ENCODE measurements at places on chromosomes 7 and 10.

DNA sequence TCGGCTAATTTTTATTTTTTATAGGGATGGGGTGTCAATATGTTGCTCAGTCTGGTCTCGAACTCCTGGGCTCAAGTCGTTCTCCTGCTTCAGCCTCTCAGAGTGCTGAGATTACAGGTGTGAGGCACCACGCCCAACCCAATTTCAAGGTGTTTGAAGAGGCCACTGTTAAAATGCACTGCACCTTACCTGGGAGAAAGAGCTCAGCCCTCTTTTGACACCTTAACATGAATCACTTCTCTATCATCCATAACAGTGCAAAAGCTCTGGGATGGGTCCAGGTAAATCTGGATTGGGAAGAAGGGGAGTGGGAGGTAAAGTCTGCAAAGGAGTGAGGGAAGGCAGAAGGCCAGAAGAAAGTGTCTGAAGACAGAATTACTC, 557 bp upstream of the ZNF282 start:
- no peak for DNase-seq

- no peak for DNase-seq
Observed at GRCh38 chr7:137304624-137305235, 38.8 kb downstream of the PTN start.

GRCh38 chr7:30557245-30557644, 37.4 kb upstream of the GARS1 start:
- DNase-seq: no peak

DNA sequence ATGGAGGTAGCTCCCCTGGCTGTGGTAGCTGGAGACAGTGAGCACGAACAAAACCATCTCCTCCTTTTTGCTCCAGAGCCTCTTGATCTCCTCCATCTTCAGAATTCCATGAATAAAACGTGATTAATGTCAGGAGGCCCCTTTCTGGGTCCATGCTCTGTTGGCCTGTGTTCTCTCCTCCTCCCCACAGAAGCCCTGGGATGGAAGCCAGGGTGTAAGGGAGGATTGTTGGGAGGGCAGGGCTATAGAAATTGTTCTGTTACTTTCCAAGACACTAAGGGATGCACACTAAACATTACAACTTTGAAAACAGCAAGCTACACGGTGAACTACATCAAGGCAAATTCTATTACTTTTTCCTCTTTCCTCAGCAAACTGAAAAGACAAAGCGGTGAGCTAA, 96.3 kb downstream of the RNF216 start:
- no peak for DNase-seq

DNA sequence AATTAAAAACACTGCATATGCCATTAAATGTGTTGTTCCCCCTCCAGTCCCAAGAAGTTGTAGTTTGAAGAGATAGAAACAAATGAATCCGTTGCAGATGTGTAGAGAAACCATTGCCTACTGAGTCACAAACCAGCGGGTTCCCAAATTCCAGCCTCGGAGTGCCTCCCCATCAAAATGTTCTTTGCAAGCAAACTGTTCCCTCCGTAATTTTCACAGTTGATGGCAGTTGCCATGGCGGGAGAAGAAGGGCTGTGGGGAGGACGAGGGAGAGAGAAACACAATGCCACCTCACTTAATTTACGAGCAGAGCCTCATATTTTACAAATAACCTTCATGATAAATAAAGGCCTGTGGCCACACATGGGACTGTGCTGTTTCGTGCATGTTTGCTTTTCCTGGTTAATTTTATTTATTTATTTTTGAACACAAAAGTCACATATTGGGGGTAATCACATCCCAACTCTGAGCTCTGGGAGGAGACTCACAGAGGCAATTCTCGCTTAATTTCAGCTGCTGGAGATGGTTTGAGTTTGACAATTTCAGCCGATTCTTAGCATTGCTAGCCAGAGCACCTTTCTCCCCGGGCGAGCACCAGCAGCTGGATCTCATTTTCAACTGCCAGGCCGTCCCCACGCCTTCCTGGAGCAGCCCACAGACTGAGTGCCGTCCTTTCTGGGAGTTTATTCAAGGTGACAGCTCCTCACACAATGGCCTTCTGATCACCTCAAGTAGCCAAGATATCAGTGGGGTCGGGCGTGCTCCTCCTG, 1084.2 kb downstream of the KCNMA1 start:
- DNase-seq: no peak

DNA sequence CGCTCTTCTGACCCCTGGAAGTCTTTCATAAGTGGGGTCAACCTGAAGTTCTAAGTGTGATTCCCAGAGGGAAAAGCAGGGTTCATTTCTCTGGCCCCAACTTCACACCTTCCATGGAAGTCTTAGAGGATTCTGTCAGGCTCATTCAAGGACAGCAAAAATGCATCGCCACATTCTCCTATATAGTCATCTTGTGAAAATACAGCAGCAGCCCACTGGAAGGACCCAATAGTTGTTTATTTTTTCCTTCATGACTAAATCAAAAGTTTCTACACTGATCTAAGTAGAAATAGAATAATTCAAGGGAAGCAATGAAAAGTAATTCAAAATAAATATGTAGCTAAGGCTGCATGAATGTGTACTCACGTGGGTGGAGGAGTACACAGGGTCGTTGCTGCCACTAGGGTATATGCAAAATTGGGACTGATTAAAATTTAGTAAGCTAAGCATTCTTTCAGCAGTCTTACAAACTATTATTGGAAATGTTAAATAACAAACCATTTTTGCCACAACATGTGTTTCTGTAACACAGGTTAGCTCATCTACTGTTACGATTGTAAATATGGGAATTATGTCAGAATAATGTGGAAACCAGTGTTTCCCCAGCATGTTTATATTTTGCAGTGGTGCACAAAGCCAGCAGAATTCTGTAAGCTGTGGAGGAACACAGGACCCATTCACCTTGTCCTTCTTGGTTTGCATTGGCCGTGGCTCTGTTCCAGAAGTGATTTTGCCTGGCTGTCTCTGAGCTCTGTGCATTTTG, 33.5 kb downstream of the EEPD1 start:
- no peak for DNase-seq

GRCh38 chr7:27175626-27176523, 1.8 kb upstream of the HOXA10 start:
- peak; percentile 18 for DNase-seq

DNA sequence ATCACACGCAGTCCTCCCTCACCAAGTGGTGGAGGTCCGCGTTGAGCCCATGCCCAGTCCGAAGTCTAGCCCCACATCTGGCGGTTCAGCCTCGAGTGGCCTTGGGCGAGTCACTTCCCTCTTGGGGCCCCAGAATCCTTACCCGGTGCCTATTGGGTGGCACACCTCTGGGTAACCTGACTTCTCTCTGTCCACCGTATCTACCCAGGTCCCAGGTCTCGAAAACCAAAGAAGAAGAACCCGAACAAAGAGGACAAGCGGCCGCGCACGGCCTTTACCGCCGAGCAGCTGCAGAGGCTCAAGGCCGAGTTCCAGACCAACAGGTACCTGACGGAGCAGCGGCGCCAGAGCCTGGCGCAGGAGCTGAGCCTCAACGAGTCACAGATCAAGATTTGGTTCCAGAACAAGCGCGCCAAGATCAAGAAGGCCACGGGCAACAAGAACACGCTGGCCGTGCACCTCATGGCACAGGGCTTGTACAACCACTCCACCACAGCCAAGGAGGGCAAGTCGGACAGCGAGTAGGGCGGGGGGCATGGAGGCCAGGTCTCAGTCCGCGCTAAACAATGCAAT, 4.3 kb downstream of the EN2 start:
- DNase-seq: no peak

GRCh38 chr7:53541475-53541874, 506.0 kb downstream of the POM121L12 start:
- no peak for DNase-seq

All from activated T-cell treated with anti-CD3 and anti-CD28 coated beads, Interleukin-2, amount 50 U/mL, for 1 hour (primary cell).